Urothelium cell line (cell line): ENCODE measurements at places on chromosomes 5 and 9.

GRCh38 chr9:115138151-115138550 is 20.2 kb upstream of the TNC start:
- DNase-seq: no peak

DNA sequence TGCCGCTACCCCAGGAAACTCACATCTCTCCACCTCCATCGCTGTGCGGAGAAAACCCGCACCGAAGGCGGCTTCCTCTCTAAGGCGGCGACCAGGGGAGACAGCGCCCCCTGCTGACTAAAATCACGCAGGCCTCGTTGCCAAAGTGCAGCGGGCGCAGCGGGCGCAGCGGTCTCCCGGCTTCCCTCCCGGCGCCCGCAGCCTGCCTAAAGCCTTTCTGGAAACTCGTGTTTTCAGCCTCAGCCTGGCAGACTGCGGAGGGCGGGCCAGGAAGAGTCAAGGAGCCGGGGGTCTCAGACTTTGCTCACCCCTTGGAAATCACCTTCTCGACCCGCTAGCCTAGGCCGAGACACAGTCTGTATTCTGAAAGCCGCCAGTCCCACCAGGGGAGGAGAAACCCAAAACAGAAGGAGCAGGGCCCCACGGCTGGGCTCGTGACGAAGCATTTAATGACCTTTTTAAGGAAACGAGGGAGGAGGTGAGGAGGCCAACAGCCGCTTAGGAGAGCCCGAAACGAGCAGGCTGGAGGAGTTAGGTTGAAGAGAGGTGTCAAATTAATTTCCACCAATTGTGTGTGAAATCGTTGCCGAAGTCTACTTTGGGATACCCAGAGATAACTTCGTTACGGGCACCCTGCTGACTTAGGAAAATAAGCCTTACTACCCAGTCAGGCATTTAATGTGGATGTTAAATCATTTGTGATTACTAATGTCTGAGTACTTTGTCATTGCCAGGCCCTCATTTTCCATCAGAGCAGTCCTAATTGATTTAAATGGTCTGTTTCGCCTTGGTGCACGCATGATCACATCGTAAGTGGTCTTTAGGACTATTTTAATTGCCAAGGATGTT is 7.3 kb upstream of the FOXB2 start:
- DNase-seq: peak; percentile 23

DNA sequence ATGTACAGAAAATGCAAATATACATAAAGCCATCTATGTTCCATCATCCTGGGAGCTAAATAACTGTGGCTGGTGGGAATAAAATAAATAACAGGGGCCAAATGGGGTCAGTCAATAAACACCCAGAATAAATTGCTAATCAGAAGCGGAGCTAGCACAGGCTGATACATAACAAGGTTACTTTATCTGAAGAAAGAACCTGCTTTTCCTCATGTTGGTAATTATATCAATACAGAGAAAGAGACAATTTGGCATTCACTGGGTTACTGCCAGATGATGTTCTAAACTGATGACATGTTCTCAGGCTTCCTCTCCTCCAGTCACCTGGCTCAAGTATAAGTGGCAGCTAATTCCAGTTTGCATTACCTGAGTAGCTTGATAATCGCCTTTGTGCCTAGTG is 144.9 kb upstream of the CD180 start:
- DNase-seq: no peak

- peak; percentile 74 for DNase-seq
Observed at GRCh38 chr9:126516936-126517832, 96.5 kb upstream of the LMX1B start.

- DNase-seq: no peak
Observed at GRCh38 chr5:52199833-52200232, 587.9 kb upstream of the ITGA1 start.

- no peak for DNase-seq
Observed at GRCh38 chr9:4936823-4937222, 48.2 kb upstream of the JAK2 start.

DNA sequence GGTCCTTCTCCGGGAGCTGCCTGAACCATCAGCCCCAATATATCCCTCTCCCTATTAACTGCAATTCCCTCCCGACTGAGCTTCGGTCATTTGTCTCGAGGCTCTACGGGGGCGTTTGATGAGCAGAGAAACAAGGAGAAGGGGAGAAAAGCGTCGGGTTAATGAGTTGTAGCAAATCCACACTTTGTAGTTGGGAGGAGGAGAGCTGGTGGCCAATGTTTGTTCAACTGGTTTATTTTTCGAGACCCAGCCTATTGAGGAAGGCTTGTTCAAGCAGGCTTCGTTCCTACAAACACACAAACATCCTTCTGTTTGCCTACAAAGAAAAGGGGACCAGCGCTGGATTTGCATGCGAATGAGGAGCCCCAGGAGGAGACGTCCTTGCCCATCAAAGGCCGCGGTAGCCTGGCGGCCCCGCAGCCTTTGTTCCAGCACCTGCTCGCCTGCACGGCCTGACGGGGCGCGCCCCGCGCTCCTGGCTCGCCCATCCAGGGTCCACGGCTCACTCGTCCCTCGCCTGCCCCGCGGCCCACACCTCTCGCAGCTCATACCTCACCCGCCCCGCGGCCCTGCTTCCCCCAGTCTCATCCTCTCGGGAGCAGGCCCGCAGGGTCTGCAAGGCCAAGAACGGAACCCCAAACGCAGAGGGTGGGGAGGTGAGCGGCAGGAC is 4.6 kb downstream of the FOXD1 start:
- DNase-seq: no peak

GRCh38 chr5:51039424-51040329 is 343.6 kb upstream of the ISL1 start:
- DNase-seq: no peak

DNA sequence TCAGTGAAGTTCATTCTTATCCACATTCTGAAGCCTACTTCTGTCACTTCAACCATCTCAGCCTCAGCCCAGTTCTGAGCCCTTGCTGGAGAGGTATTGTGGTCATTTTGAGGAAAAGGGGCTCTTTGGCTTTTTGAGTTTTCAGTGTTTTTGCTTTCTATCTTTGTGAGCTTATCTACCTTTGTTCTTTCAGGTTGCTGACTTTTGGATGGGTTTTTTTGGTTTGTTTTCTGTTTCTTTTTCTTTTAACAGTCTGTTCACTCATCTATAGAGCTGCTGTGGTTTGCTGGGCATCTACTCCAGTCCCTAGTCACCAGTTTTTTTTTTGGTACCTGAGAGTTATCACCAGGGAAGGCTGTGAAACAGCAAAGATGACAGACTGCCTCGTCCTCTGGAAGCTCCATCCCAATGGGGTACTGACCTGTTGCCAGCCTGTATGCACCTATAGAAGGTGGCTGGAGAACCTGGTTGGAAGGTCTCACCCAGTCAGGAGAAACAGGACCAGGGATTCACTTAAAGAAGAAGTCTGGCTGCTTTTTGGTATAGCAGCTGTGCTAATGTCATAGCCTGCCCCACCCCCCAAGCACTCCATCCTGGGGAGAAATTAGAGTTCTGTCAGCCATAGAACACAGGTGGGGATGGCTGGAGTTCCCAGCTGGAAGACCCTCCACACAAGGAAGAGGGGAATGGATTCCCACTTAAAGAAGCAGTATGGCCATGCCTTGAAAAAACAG is 138.6 kb upstream of the TSLP start:
- no peak for DNase-seq

- no peak for DNase-seq
Observed at GRCh38 chr5:1217596-1218206, 7.5 kb upstream of the SLC6A18 start.

- no peak for DNase-seq
Observed at GRCh38 chr5:17361331-17361730, 136.7 kb upstream of the TAF11L2 start.

- DNase-seq: no peak
Observed at GRCh38 chr5:109005297-109006009, 257.8 kb downstream of the FER start.

DNA sequence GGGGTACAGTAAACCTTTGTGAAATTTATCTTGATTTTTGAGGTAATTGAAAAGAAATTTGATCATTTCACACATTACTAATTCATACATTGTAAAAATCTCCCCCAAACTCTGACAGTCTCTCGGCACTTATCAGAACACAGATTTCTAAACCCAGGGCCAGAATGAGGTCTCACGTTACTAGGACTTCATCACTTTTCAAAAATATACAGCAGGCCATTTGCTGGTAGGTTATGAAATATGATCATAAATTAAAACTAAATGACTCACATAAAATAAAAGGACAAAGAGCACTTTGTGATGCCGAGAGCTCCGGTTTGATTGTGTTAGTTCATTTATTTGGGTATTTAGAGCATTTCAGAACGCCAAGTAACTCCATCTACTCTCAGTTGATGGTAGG is 17.0 kb downstream of the MSX2 start:
- DNase-seq: no peak

DNA sequence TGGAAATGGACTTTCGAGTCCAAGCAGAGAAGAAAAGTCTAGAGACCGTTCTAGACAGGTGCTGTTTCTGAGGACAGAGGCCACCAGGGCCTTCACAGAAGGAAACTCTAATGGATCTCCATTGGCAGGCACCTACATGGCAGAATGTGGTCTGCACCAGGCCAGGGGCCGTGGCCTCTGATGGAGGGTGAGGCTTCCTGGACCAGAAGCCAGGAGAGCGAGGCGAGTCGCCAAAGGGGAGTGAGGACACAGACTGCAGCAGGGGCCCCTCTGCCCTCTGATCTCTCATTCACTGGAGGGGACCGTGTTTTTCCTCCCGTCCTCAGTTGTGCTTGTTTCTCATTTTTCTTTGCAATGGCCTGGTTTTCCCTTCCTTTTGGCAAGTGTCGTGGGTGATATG is 41.1 kb downstream of the ALG2 start:
- no peak for DNase-seq

GRCh38 chr5:156295431-156295830 is 31.5 kb upstream of the SGCD start:
- no peak for DNase-seq

DNA sequence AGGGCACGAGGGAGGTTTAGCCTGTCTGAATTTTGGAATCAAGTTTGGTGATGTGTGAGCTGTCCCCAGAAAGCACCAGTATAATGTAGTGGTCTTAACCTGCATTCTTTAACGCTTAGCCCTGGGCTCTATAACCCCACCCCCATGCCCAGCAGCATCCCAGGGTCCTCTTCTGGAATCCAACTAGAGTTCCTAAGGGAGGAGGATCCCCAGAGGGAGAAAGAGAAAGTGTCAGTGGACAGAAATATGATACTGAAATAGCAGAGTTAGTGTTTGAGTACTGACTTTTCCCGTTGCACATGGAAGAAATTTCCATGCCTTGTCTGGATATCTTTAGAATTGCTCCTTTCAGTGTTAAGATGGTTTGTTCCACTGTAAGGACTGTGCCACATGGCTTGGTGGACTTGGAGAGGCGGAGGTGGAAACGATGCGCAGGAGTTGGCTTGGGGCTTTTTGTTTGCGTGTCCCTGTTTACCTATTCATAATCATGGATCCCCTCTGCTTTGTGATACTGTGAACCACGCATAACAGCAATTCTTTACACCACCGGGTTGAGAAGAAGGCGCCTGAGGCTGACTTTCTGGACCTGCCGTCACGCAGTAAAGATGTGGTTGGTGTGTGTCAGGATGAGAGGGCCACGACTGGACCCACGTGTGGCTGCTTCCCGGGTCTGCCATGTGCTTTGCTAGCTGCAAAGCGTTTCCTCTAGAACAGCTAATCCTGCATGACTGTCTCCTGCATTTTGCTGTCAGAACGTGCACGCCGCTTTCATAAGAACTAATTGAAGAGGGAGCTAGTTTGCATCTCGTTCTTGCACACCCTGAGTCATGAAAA is 142.3 kb downstream of the SMARCA2 start:
- peak; percentile 27 for DNase-seq
